HCEC 1CT (cell line): ENCODE measurements at places on chromosomes 3 and 15.

GRCh38 chr3:189834462-189834861 lies 203.3 kb downstream of the TP63 start:
- no peak for DNase-seq

DNA sequence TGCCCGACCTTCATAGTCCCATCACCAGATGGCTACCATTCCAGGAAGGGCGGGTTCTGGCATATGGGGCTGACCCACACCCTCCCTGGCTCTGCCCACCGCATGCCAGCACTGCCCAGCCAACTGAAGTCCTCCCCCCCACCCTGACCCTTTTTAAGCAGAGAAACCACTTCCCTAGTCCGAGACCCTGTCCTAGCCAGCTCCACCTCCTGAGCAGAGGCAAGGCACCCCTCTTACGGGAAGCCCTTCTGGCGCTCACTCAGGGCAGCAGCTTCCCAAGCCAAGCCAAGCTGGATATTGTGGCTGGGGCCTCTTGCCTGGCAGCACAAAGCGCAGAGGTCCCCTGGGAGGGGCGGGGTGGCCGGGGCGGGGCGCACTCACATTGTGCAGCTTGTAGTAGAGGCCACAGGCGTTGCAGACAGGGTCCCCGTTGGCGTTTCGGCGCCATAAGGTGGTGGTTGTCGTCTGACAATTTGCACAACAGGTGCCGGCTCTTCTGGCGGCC lies 11.5 kb downstream of the GATA2 start:
- no peak for DNase-seq

GRCh38 chr3:51384055-51384725 lies 901 bp upstream of the MANF start:
- DNase-seq, result no peak

GRCh38 chr3:157098823-157099185 lies 61.1 kb downstream of the CCNL1 start:
- DNase-seq, result peak; percentile 83

- DNase-seq, result no peak
Observed at GRCh38 chr3:106172780-106173179, 304.0 kb upstream of the CBLB start.

GRCh38 chr3:165817160-165817709 lies 20.0 kb downstream of the BCHE start:
- no peak for DNase-seq

- DNase-seq, result no peak
Observed at GRCh38 chr15:73884159-73884558, 10.8 kb downstream of the TBC1D21 start.

- peak; percentile 22 for DNase-seq
Observed at GRCh38 chr3:156554515-156554841, 439 bp downstream of the SSR3 start.
